ENCODE measurements at places on chromosomes 1 and 21.
A peak's percentile ranks its signal among the peaks of the same experiment; 100 is the strongest.

- DNase-seq = no peak
Measured at GRCh38 chr1:53643881-53644390, 95.0 kb downstream of the GLIS1 start.

DNA sequence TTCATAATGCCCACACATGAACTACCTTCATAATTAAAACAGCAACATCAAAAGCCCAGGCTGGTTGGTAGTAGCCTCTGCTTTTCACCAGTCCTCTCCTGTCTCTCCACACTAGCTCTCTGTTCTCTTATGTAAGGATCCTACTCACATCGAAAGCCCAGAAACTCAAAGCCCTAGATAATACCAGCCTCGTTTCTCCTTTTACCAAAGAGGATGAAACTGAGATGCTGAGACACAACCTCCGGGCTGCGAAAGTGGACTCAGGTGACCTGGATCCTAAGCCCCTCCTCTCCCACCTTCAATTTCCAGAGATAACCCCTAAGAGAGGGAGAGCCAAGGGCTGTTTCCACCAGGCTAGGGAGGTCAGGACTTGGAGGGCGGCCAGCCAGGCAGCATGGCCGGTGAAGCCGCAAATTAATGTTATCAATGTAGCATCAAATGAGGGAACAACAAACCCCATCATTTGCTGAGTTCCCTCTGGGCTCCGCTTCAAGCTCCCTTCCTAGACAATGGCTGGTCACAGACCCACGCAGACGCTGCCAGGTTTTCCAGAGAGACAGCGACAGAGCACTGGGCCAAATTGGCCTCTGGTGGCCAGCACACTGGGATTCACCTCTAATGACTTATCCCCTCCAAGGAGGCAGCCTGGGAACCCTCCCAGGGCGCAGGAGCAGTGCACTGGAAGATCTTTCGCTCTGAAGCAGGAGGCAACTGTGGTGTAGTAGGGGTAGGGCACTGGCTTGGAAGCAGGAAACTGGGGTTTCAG, 20.7 kb upstream of the STMN1 start:
- no peak for DNase-seq

- DNase-seq = no peak
Measured at GRCh38 chr1:155207806-155208540, at the start of gene THBS3. Gene THBS3 (minus strand): TSS chr1:155207897. CDS start chr1:155207876, 21 bp downstream.

DNA sequence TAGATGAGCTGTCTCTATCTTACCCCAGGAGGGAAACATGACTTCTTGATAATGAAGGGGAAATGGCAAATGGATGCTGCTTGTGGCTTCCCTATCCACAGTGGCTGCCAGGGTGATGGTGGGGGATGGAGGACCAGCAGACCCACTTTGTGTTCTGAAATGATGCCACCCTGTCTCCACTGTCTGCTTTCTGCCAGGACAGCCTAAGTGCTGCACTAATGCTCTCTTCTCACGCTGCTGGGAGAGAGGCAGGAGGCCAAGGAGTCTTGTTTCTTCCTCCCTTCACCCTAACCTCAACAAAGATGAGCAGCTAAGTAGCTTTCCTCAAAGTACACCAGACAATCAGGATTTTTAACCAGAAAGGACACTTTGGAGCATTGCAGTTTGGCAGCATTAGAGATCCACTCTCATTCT, 36.6 kb downstream of the XCL1 start:
- no peak for DNase-seq

DNA sequence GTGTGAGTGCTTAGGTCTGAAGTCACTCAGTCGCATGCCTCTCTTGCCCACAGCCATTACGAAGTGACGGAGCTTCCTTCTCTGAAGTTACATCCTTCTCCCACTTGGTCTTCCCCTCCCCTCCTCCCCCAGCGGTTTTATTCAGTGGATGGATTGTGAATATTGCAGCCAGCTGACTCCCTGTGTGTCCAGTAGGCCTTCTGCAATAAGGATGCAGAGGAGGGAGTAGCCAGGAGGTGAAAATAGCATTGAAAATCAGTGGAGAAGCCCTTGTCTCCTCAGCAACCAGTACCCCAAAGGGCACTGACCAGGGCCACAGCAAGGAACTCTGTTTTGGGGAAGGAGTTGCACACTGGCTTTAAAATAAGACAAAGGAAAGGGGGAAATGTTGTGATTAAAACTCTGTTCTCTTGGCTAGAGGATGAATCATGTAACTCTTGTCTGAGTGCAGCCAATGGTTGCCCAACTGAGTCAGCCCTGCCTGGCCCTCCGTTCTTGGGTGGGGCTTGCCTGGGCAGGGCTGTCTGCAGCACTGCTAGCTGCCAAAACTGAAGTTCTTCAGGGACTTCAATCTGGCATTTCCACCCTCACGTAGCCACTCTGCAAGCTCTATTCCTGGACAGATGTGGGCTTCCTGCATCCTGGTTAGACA, 4.3 kb downstream of the S100A10 start:
- DNase-seq = no peak

DNA sequence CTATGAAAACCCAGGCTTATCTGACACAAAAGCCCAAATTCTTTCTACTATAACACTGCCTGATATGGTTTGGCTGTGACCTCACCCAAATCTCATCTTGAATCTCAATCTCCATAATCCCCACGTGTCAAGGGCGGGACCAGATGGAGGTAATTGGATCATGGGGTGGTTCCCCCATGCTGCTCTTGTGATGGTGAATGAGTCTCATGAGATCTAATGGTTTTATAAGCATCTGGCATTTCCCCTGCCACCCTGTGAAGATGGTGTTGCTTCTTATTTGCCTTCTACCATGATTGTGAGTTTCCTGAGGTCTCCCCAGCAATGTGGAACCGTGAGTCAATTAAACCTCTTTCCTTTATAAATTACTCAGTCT, 123.3 kb upstream of the USP24 start:
- no peak for DNase-seq

DNA sequence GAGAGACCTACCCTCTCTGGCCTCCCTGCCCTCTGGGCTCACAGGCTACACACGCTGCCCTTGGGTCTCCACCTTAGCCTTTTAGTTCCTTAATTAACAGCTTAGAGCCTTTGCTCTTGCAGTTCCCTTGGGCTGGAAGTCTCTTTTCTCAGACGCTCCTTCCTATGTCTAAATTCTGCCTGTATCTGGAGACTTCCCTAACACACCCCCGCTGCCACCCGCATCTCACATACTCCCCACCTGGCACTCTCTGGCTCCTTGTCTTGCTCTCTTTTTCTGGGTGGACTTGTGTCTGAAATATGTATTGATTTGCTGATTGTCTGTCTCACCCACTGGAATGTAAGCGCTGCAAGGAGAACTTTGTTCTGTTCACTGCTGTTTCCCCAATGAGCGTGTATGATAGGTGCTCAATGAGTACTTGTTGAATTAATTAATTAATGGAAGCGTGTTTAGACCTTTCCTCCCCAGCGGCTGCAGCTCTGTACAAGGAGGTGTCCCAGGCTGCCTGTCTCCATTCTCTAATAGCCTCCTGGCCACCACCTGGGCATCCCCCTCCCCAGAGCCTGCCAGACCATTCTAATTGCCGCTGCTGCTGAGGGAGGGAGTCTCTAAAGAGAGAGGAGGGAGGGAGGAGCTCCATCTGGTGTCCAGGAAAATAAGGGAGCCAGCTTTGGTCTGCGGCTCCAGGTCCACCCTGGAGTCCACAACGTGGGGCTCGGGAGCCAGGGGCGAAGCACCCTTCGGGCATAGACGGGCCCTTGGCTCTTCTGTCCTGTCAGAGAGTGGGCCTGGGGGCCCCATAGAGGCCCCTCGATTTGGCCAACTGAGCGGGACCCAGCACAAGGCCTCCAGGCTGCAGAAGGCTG, 95.4 kb downstream of the RNF220 start:
- DNase-seq = peak; percentile 55

- no peak for DNase-seq
Measured at GRCh38 chr1:187634940-187635339, 806.2 kb downstream of the PLA2G4A start.

DNA sequence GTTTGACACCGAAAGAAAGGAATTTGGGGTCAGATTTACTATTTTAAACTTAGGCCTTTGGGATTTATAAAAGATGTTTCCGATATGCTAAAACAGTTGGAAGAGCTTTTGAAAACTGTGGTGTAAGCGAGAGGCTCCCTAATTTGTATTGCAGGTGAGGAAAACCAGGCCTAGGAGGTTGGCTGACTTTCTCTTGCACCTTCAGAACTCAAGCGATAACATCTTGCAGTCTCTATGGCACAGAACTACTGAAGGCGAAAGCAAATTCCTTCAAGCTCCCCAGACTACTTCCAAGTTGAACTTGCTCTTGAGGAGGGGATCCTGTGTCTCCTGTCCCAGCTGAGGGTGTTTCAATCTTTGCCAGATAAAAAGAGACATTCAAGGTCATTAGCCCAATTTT, 685.7 kb downstream of the ADGRL2 start:
- no peak for DNase-seq

- no peak for DNase-seq
Measured at GRCh38 chr1:203126151-203126865, 1.2 kb upstream of the ADORA1 start.

GRCh38 chr21:36193200-36193599, 36.6 kb downstream of the DOP1B start:
- no peak for DNase-seq

GRCh38 chr1:12617901-12618660, at the start of gene DHRS3:
Gene DHRS3 (minus strand): TSS chr1:12618210. CDS start chr1:12617348, 862 bp downstream.
- DNase-seq = peak; percentile 74

DNA sequence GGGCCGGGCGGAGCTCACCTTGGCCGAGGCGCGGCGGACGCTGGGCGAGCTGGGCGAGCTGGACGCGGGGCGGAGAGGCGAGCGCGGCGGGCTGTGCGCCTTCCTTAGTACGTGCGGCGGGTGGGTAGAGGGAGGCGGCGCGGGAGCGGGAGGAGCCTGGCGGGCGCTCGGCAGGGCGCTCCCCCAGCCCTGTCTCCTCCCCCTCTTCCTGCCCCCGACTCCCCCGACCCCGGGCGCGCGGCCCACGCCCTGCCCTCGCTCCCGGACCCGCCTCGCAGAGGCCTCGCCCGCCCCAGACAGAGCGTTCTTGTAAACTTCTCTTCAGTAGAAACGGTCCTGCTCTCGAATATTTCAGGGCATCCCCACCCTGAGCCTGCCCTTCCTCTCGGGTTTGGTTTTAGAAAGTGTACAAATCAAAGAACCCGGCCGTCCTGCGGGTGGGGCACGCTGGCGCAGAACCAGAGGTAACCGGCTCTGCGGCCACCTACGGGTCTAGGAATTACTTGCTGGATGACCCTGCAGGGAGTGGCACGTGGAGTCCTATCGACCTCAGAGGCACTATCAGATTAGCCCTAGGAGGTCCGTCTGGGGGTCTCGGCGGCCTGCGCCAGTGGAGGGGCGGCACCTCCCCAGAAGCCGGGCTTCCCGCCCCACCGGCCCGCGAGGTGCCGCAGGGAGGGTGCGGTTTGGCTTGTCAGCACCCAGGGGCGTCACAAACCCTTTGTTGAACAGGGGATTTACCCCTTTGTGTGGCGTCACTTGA, at the start of gene S100A10:
S100A10 (minus strand) TSS at position 126 of the 763 bp plus-strand sequence. CDS start 7,629 bp downstream, outside the sequence.
- peak; percentile 60 for DNase-seq

DNA sequence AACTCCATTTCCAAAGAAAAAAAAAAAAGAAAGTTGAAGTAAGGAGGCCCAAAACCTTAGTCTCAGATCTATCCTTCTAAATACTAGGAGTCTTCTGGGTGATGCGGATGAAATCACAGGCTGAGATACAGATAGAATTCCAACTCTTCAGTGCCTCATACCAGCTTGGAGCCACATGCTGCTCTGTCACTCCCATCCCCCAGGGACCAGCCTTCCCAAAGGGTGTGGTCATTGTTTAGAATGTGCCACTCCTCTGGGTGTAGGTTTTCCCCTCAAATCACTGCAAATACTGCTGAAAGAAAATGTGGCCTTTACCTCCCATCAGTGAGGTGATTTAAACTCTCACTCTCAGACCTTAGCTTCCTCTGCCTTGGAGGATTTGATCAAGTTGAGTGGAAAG, 112.9 kb downstream of the CDC7 start:
- DNase-seq = no peak
